Lower lobe of right lung (tissue), 2 donors: ENCODE measurements at places on chromosomes 4 and X. TPM values are rescaled to one million over a fixed set of nuclear protein-coding genes. Genes with fewer than 3 reads are reported as not detected.

SLC34A2 gene
- total RNA-seq: 2,258 TPM

NELFA gene
- total RNA-seq: 22.6 TPM

- no peak overlapping the region for H3K4me3 ChIP-seq
- no peaks in the 10 kb centered on the region for H3K36me3 ChIP-seq
- no peaks in the 10 kb centered on the region for H3K4me1 ChIP-seq
- no peaks in the 10 kb centered on the region for H3K27me3 ChIP-seq
- no peak overlapping the region for H3K27ac ChIP-seq
Measured at GRCh38 chr4:100797356-100797755, 279.5 kb upstream of the EMCN start.

DNA sequence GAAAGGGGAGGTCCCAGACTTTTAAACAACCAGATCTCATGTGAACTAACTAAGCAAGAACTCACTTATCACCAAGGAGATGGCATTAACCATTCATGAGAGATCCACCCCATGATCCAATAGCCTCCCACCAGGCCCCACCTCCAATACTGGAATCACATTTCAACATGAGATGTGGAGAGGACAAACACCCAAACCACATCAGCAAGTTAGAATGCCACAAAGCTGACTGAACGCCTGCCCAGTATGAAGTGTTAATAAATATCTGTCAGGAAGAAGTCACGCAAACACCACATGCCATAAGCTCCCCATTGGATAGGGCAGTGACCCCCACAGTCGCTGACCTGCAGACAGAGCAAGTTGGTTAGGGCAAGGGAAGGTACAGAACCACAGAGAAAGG is 14.3 kb downstream of the SLC10A6 start:
- H3K27ac ChIP-seq: no peak overlapping the region
- no peaks in the 10 kb centered on the region for H3K27me3 ChIP-seq

GRCh38 chr4:16687845-16688244 is 210.6 kb downstream of the LDB2 start:
- H3K4me1 ChIP-seq: peaks cover 10% of the 10 kb centered on the region
- H3K27me3 ChIP-seq: no peaks in the 10 kb centered on the region
- H3K4me3 ChIP-seq: no peak overlapping the region
- H3K27ac ChIP-seq: no peak overlapping the region
- no peaks in the 10 kb centered on the region for H3K36me3 ChIP-seq
- no peak for DNase-seq

- DNase-seq: no peak
- no peak overlapping the region for H3K4me3 ChIP-seq
- H3K4me1 ChIP-seq: no peaks in the 10 kb centered on the region
Measured at GRCh38 chrX:135741192-135741715, 26.7 kb downstream of the CT45A3 start.
